ENCODE measurements at places on chromosomes 1 and 21. TPM values are rescaled to one million over a fixed set of nuclear protein-coding genes. Genes with fewer than 3 reads are reported as not detected.

DNA sequence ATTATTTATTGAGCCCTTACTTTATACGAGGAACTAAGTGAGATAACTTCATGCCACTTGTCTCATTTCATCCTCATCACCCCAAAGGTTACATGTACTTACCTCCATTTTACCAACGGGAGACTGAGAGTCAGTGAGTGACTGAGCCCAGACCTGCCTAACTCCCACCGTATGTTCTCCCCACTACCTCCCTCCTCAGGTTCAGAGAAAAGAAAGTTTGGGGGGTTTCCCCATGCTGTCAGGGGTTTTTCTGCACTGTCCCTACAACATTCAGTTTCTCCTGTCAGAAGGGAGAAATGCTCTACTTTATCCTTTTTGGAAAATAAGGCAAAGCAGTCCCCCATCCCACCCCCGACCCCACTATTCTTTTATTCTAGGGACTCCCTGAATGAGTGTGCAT lies 32.9 kb downstream of the FAM78B start:
- no peak for DNase-seq
- no peak overlapping the region for H3K27ac ChIP-seq

The ICOSLG gene
- total RNA-seq: 1.1 TPM

DNA sequence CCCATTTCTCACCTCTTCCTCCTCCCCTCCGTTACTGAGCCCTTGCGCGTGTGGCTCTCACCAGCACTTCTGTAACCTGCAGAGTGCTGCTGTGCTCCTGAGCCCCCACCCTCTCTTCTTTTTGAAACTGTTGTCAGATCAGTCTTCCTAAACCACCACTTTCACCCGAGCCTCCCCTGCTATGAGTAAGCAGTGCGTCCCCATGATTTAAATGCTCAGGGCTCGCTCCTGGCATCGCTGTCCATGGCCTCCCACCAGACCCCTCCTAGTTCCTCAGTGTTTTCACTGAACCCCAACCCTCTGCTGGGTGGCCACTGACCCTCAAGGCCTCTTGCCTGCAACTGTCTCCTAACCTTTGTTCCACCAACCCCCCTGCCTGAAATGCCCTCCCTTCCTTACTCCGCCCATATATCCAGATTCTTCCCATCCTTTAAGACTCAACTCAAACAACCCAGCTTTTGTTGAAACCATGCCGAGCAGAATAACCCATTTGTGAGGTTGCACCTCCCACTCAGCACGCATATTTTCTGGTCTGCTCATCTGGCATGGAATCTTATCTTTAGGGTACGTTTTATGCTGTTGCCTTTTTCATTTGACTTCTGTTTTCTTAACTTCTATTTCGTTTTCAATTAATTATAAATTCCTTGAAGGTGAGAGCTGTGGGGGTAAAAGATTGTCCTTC lies 64.5 kb upstream of the FAM3B start:
- H3K36me3 ChIP-seq: no peaks in the 10 kb centered on the region
- H3K4me3 ChIP-seq: no peak overlapping the region
- DNase-seq: no peak

The SHISAL2A gene
- total RNA-seq: 0.33 TPM

DNA sequence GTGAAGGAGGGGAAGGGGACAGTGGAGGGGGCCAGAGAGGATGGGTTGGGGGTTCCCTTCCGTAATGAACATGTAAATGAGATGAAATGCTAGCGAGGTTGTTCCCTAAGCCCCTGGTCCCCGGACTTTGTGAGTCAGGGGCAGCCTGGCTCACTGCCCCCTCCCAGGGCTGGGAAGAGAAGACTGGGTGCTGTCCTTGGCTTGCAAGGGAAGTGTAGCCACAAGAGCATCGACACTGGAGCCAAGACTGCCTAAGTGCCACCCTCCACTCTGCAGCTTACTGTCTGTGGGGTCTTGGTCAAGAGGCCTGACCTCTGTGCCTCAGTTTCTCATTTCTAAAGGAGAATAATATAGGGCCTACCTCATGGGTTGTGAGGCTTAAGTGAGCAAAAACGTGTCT lies 483 bp downstream of the PEAR1 start:
- peak overlapping the region; percentile 21 for H3K4me3 ChIP-seq
- H3K36me3 ChIP-seq: no peaks in the 10 kb centered on the region
- H3K4me1 ChIP-seq: peaks cover 18% of the 10 kb centered on the region
- peak overlapping the region; percentile 22 for H3K27ac ChIP-seq

- H3K4me1 ChIP-seq: peaks cover 9% of the 10 kb centered on the region
- H3K27ac ChIP-seq: peak overlapping the region; percentile 2
- peaks cover 14% of the 10 kb centered on the region for H3K36me3 ChIP-seq
- DNase-seq: peak; percentile 91
- no peaks in the 10 kb centered on the region for H3K27me3 ChIP-seq
- H3K4me3 ChIP-seq: no peak overlapping the region
Measured at GRCh38 chr1:23403735-23404486, 20.6 kb downstream of the TCEA3 start.
